ENCODE measurements at places on chromosomes 3 and 15.

DNA sequence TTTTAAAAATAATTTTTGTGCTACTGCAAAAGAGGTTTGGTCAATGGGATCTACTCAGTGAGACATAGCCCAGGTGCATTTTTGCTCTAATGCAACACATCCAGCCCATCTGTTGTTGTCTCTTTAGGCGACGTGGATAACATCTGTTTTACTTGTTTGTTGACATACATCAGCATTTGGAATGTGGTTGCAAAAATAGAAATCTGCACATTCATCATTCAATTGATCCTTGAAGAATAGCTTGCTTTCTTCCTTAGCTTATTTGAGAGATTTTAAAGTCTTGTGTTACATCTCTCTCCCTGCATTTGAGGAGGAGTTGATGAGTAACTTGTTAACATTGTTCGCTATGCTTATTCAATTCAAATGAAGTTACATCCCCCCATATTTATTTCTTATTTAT, 1202.3 kb downstream of the NSUN3 start:
- DNase-seq, result no peak

DNA sequence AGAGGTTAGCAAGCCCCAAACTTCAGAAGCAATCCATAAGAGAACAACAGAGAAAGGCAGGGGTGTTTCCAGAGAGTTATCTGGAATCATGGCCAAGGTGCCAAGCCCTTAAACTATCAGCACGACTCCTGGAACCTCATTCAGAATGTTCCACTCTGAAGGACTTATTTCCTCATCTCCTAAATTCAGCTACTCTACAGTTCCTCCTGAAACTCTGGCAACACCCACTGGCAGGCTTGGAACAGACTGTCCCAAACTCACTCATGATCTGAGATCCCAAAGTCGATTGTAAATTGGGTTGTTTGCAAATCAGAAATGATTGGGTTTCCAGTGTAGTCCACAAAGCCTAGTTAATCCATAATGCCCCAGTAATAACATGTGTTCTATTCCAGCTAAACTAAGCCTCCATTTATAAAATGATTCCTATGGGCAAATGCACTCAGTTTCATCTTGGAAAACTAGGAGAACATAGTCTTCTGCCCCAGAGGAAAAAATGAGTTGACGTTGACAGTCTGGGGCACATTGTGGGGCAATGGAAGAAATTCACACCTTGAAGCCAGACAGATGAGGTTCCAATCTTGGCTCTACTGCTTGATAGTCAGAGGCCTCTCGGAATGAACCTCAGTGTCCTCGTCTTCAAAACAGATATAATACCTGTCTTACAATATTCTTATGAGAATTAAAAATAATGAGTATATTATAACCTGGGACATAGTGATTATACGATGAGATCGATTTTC, 65.9 kb downstream of the SLCO2A1 start:
- DNase-seq, result no peak

DNA sequence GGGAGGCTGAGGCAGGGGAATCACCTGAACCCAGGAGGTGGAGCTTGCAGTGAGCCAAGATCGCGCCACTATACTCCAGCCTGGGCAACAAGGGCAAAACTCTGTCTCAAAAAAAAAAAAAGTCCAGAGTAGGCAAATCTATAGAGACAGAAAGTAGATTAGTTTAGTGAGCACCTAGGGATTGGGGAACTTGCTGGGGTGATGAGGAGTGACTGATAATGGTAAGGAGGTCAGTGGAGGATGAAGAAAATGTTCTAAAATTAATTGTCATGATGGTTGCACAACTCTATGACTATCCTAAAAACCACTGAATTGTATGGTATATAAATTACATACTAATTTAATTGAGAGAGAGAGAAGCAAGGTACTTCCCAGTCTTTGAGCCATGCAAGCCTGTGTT, 27.8 kb upstream of the LYZL4 start:
- no peak for DNase-seq

- DNase-seq, result no peak
Observed at GRCh38 chr3:65146179-65146578, 458.4 kb upstream of the ADAMTS9 start.

DNA sequence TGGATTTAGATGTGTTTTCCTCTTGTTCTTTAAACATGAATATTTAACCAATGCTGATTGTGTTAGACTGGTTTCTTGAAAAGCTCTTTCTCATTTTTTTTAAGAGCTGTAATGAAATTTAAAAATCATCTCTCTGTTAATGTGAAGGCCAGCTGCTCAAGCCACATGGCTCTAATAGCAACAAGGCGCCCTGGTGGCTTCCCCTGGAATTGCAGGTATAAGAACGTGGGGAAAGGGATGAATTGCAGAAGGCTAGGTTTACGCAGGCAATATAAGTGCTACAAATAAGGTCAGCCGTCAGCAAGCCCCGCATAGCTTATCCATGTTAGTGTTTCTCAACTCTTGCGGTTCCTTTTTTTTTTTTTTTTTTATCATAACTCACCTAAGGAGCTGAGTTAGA, 108.5 kb downstream of the SAMMSON start:
- DNase-seq, result no peak

Data from GM13976 (cell line).